Epithelial cell of alveolus of lung (primary cell): ENCODE measurements at places on chromosomes 6 and 20. TPM values are rescaled to one million over a fixed set of nuclear protein-coding genes. Genes with fewer than 3 reads are reported as not detected.

The LY6G6D gene
- total RNA-seq, result not detected in 2 replicates

The KCNK15 gene
- total RNA-seq, result not detected in 2 replicates

The CD83 gene
- 0.88 and 1.0 TPM in 2 replicates for total RNA-seq

The SAMD3 gene
- 0.39 TPM in 1 of 2 replicates, not detected in the other for total RNA-seq

The ANKRD66 gene
- not detected in 2 replicates for total RNA-seq

The TRMT11 gene
- 14.1 and 14.6 TPM in 2 replicates for total RNA-seq

The SMIM13 gene
- total RNA-seq, result 9.8 and 17.5 TPM in 2 replicates

The F13A1 gene
- 0.32 TPM in 1 of 2 replicates, not detected in the other for total RNA-seq

The LY6G6F gene
- total RNA-seq, result not detected in 2 replicates

The ACSS1 gene
- total RNA-seq, result 3.0 and 3.2 TPM in 2 replicates

The NFATC2 gene
- 1.2 TPM in 1 of 2 replicates, not detected in the other for total RNA-seq

The FNDC1 gene
- total RNA-seq, result 0.65 TPM in 1 of 2 replicates, not detected in the other

The GJA1 gene
- 153 and 187 TPM in 2 replicates for total RNA-seq

The FAM209B gene
- total RNA-seq, result not detected in 2 replicates

The HCRTR2 gene
- total RNA-seq, result not detected in 2 replicates

The TINAG gene
- total RNA-seq, result not detected in 2 replicates

The PPP1R3G gene
- total RNA-seq, result 0.65 and 0.96 TPM in 2 replicates

The NUS1 gene
- 24.3 and 30.7 TPM in 2 replicates for total RNA-seq
